ENCODE measurements at places on chromosomes 16 and 17.

- no peak for DNase-seq
Observed at GRCh38 chr16:68041783-68042182, 18.7 kb downstream of the DUS2 start.

DNA sequence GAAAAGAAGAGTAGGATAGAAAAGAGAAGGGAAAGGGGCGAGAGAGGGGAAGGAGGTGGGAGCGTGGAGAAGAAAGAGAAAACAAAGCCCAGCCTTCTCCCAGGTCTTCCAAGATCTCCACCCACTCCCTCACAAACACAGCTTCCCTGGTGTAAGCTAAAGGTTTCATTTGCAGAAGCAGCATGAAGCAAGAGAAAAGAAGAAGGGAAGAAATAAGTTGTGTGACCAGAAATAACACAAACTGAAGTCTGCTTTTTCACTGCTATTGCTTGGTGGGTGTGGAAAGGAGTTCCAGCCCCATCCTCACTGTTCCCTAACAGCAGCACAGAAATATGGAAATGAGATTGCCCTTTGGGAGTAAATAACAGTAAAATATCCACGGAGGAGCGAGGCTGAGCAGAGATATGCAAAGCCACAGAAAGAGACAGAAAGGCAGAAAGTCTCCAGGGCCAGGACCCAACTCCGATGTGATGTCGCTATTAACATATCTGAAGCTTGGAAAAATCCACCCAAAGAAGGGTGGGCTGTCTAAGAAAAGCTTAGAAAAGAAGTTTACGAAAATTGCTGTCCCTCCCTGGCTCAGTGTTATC lies 10.3 kb upstream of the GAS7 start:
- no peak for DNase-seq

DNA sequence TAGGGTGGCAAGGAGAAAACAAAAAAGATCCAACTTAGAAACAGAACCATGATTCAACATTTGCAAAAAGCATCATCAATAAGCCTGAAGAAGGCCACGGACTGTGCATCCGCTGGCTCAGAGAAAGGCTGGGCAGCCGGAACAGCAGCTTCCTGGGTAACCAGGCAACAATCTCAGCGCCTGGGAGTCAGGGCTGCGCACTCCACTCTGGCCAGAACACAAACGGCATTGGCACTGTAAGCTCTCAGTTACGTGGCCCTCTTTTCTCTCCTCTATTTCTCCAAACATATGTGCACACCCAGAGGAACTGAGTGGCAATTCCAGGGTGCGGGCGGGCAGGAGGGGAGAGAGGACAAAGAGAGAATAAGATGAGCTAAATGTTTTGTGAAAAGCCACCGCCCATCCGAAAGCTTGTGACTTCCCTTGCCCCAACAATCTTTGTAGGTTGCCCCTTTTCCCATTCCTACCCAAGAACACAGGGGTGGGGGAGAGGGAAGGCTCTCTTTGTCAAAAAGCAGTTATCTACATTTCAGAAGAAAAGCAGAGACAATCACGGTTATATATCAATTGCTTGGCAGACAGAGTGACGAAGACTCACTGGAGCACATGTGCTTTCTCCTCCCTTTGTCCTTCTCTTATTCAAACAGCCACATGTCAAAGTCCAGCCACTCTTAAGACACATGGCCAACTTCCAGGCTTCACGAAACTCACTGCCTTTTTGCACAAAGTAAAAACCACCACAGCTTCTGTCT lies 6.6 kb upstream of the GHDC start:
- DNase-seq, result no peak

DNA sequence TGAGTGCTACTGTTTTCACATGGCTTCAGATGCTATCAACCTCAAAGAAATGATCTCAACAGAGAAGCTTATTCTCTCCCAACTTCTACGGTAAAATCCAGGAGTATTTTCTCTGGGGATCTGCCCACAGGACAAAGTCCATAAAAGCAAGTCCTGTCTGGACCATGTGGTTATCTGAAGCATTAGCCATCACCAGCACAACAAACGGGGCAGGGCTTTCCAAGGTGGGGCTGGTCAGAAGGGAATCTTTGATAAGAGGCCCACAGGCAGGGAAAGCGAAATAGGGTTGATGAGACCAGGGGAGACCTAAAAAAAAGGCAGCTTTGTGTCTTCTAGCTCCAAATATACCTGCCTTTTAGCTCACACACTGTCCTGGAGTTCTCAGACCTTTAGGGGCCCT lies 38.7 kb upstream of the CACNG3 start:
- DNase-seq, result no peak

- no peak for DNase-seq
Observed at GRCh38 chr16:6375465-6376075, 957.1 kb upstream of the RBFOX1 start.

GRCh38 chr17:80929449-80929848 lies 62.2 kb upstream of the CHMP6 start:
- no peak for DNase-seq

GRCh38 chr17:57356719-57357391 lies 100.5 kb downstream of the MSI2 start:
- DNase-seq, result no peak

GRCh38 chr17:76038050-76038449 lies 10.9 kb upstream of the EVPL start:
- DNase-seq, result no peak

DNA sequence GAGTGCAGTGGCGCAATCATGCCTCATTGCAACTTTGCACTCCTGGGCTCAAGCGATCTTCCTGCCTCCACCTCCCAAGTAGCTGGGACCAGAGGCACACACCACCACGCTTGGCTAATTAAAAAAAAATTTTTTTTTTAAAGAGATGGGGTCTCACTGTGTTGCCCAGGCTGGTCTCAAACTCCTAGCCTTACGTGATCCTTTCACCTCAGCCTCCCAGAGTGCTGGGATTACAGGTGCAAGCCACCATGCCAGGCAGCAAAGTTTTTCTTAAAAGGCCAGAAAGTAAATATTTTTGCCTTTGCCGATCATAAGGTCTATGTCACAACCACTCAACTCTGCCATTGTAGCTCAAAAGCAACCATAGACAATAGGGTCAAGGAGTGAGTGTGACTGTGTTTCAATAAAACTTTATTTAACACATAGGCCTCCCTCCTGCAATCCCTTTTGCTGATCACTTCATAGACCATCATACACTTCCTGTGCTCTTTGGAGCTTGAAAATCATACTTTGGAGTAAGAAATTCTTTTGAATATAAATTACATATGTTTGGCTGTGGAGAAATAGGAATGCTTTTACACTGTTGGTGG lies 48.6 kb downstream of the PITPNC1 start:
- no peak for DNase-seq

DNA sequence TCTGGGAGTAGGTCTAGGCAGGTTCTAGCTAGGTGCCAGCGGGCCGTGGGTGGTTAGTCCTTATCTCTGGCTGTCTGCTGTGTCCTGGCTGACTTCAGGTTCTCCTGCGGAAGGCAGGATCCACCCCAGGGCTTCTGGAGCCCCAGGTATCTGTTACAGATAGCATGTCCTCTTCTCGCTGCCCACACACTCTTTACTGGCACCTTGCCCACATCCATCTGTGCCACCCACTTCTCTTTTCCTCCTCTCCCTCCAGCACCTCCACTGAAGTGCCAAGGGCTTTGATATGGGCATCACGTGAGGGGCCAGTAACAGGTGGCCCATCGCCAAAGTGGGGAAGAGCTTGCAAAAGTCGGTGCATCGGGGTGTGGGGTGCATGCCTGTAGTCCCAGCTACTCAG lies 4.6 kb upstream of the MPP2 start:
- no peak for DNase-seq

DNA sequence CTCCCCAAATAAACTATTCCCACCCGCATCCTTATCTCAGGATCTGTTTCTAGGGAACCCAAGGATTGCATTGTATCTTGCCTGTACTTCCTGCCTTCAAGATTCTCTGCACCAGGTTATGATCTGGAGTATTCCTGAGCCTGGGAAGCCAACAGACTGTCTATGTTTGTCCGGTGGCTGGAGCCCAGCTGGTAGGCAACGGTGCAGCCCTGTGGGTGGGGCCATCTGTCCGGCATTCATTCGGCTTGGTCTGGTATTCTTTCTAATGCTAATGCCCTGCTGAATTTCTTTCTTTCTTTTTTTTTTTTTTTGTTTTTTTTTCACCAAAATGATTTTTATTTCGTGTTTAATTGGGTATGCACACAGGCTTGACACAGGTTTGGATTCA lies 20.7 kb upstream of the TVP23A start:
- DNase-seq, result no peak

- DNase-seq, result no peak
Observed at GRCh38 chr16:70161350-70161749, 12.2 kb upstream of the CLEC18C start.

GRCh38 chr16:29962344-29962994 lies 590 bp downstream of the TMEM219 start:
- DNase-seq, result no peak

DNA sequence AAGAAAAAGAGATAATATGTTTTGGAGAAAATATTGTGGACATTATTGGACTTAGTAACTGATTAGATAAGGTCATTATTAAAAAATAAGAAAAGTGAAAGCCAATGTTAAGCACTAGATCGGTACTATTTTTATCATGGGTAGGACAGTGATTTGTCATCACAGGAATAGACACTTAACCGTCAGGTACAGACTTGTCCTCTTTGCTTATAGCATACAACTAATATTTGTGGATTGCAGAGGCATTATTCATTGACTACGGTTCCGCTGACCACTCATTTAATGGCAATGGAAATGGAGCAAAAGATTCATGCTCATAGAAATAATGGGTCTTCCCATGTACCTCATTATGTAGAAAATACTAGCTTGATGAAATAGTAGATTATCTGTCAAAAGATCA lies 596.3 kb upstream of the CA10 start:
- DNase-seq, result no peak
